HT-29 (cell line): ENCODE measurements at places on chromosomes 2 and 18. TPM values are rescaled to one million over a fixed set of nuclear protein-coding genes. Genes with fewer than 3 reads are reported as not detected.

DNA sequence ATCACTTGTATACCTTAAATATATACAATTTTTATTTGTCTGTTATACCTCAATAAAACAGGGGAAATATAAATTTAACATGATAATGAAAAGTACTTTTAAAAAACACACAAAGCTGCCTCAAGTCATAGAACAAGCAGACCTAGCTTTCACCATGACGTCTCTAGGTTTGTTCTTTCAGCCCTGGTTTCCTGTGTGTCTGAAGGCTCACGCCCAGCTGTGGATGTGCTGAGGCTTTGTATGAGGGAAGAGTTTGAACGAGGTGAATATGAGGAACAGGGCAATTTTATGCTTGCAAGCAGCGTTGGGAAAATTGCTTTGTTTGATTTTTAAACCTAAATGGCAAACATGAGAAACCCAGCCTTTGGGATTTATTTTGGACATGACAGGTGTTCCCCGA lies 15.3 kb downstream of the SH3RF3 start:
- no peak for DNase-seq

- no peak for DNase-seq
These were observed 484.3 kb downstream of the THSD7B start for GRCh38 chr2:137249463-137250130.

DNA sequence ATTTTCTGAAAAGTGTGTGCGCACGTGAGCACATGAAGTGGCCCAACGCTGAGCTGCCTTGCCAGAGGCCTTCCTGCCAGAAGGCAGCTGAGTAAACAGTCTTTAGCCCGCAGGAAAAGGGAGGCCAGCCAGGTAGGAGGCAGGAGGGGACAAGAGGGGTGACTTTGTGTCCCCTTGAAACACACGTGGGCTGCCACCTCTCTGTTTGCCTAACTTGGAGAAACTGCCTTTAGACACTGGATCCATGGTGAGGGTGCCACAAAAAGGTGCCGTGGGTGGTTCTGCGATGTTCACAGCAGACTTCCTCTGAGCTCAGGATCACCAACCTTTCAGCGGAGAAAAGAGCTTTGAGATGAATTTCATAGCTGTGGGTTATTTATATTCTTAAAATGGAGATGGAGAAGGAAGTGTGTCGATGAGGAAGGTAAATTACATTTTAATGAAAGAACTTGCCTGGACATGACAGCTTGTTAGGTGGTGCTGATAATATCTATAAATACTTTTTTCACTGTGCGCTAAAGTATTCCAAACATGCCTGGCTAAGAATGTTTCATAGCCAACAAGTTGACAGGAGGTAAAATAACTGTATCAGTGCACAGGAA lies 36.6 kb upstream of the ASB1 start:
- peak; percentile 52 for DNase-seq

- DNase-seq: no peak
These were observed 651.1 kb upstream of the ID2 start for GRCh38 chr2:8030573-8031303.

- peak; percentile 39 for DNase-seq
These were observed 33.3 kb downstream of the DOCK10 start for GRCh38 chr2:225008935-225009334.

- no peak for DNase-seq
These were observed 10.8 kb downstream of the GGCX start for GRCh38 chr2:85550486-85550885.

- no peak for DNase-seq
These were observed 266.2 kb upstream of the SLC39A10 start for GRCh38 chr2:195390686-195391321.

GRCh38 chr2:94759211-94759610 lies 112.0 kb upstream of the TEKT4 start:
- peak; percentile 60 for DNase-seq

GRCh38 chr18:59927246-59927825 lies 27.5 kb downstream of the PMAIP1 start:
- DNase-seq: no peak

DNA sequence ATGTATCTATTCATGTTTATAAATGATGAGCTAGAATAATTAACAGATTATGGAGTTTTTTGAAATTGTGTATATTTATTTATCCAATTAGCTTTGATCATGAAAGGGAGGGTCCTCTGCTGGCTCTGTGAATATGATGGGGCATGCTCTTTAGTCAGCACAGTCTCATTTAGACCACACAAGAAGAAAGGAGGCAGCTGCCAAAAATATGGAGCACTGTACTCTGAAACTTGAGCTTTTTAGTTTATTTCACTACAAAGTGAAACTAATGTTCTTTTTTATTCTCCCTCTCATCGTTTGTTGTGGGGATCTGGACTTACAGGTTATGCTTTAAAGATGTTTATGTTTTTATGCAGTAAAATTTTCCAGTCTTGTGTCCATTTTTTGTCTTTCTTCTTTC lies 266.9 kb upstream of the GULP1 start:
- no peak for DNase-seq

GRCh38 chr18:36532394-36532793 lies 234.9 kb downstream of the FHOD3 start:
- DNase-seq: peak; percentile 15

DNA sequence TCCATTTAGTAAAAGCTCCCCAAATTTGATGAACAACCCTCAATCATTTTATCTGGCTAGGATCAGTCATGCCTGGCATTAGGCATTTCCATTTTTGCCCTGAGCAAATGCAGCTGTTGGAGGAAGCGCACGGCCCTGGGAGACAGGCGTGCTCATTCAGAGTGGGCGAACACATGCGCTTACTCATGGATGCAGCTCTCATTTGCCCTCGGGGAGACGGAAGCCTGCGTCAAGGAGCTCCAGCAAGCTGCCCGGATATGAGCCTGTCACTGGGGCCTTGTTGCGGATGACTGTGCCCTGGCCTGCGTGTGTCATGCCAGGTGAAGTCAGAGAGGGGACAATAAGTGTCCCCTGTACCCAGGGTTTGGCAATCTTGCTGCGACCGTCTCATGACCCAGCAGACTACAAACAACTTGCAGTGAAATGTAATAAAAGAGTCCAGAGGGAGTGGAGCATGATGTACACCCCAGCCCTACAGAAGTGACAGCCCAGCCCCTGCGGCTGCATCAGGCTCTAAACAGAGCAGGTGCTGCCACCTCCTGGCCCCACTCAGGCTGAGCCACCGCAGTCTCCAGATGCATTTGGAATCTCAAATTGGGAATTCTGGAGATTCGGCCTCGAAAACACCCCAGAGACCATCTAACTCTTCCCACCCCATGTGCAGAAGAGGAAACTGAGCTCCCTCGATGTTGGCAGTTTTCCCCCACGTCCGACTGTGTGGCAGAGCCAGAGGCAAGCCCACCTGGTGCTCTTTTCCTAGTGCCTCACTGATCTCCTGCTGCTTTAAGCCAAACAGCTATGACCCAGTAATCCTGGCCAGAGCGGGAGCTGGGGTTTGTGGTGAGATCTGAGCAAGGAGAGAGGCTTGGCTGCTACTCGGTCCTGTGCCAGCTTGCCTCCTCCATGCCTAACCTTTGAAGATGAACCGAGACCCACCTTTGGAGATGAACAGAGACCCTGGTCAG lies 105.0 kb upstream of the ALK start:
- DNase-seq: peak; percentile 52

DNA sequence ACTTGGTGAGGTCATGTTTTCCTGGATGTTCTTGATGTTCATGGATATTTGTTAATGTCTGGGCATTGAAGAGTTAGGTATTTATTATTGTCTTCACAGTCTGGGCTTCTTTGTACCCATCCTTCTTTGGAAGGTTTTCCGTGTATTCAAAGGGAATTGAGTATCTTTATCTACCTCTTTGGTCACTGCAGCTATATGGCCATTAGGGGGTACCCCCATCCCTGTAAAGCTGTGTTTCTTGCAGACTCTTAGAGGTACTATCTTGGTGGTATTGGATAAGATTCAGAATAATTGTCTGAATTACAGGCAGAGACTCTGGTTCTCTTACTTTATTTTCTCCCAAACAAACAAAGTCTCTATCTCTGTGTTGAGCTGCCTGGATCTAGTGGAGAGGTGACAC lies 401.6 kb upstream of the FSIP2 start:
- no peak for DNase-seq

DNA sequence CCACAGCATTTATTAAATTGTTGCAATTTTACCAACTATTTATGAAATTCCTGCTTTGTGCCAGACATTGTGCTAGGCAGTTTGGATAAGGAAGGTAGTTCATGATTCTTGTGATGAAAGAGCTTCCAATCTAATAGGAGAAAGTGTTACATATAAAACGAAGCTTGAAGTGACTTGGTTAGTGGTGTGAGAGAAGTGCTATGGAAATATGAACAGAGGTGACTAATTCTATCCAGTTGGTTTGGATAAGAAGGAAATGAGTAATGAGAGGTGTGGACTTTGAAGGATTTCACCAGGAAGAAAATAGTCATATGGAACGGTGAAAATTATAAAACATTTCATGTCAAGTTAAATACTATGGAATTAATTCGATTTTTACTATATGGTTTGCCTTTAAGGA lies 48.6 kb downstream of the EML6 start:
- no peak for DNase-seq

- DNase-seq: no peak
These were observed 936.9 kb upstream of the CELF4 start for GRCh38 chr18:38502539-38502938.

DNA sequence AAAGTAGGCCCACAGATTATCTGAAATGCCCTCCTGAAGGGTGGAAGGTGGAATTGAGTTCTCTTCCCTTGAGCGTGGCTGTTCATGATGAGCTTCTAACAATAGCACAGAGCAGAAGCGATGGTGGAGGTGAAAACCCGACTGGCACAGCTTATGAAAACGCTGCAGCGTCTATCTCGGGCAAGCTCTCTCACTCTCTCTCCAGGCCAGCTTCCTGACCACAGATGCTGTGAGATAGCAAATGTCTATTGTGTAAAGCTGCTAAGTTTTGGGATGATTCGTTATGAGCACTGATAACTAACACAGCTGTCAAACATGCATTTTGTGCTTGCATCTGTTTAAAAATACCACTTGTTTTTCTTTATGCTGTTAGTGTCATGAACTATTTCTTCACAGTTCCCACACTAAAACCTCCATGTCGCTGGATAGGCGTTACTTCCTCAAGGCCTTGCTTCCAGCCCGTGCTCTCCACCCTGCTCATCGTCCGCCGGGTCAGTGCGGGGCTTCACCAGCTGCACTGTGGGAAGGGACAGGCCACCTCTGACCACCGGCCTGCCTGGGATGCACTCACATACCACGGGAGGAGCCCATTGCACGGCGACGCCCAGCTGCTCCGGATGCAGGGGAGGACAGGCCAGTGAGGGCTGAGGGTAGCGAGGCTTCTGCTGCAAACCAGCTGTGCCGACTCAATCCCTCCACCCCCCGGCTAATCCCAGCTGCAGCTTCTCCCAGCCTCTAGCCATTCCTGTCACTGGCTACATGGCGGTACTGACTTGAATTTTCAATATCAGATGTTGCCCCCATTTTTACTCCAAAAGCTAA lies 60.0 kb upstream of the OTOS start:
- no peak for DNase-seq

DNA sequence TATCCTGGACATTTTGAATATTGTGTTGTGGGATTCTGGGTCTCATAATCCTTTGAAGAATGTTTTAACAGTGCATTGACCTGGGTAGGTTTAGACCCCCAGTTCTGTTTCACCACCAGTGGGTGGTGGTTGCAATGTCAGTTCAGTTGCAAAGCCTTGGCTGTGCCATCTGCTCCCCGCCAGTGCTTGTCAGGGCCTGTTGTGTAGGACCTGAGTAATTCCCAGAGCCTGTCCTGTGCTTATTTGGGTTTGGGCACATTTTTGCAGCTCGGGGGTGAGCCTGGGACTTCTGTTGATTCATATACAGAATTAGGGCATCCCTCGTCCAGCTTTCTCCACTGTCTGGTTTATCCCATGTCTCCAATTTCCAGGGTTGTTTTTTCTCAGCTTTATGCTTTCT lies 24.8 kb downstream of the ATP9B start:
- no peak for DNase-seq

GRCh38 chr2:221143231-221143630 lies 428.9 kb downstream of the EPHA4 start:
- DNase-seq: no peak

DNA sequence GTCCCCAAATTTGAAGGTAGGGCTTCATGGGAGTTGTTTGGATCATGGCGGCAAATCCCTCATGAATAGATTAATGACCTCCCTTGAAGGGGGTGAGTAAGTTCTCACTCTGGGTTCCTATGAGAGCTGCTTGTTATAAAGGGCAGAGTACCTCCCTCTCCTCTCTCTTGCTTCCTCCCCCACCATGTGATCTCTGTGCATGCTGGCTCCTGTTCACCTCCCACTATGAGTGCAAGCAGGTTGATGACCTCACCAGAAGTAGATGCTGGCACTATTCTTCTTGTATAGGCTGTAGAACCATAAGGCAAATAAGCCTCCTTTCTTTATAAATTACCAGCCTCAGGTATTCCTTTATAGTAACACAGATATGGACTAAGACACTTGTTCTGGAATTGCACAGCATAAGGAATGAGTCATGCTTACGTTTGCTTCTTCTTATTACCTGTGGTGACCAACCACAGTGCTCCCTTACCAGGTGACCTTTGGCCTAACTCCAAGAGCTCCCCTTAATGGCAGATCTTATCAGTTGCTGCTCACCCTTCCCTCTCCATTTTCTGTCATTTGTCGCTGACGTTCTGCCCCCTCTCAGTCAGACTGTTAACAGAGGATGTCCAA lies 559.5 kb upstream of the GCFC2 start:
- peak; percentile 41 for DNase-seq

- no peak for DNase-seq
These were observed 42.4 kb downstream of the MEIS1 start for GRCh38 chr2:66477135-66477842.

- DNase-seq: no peak
These were observed 80.9 kb downstream of the GALNT1 start for GRCh38 chr18:35662293-35663062.

DNA sequence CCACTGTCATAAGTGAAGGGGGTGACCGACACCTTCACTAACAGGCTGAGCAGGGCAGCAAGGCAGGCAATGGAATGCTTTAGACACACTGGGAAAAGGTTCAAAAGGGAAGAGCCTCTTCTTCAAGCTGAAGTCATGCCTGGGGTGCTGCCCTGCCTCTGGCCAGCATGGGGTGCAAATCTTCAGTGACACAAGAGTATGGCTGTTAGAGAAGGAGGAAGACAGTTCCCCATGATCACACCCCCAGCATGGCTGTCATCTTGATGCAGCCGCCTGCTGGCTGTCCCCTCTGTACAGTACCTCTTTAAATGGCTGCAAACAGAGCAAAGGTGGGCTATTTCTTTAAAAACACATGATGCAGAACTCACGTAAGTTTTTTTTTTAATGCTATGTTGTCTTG lies 71.9 kb downstream of the INPP4A start:
- no peak for DNase-seq

CARF gene
- 0.37 and 5.2 TPM in 2 replicates for total RNA-seq

CNTNAP5 gene
- not detected in 2 replicates for total RNA-seq

SNORC gene
- total RNA-seq: 2.6 and 4.9 TPM in 2 replicates

ANKRD30BL gene
- not detected in 2 replicates for total RNA-seq

ITGB1BP1 gene
- total RNA-seq: 27.4 and 33.5 TPM in 2 replicates

NEDD4L gene
- total RNA-seq: 78.2 and 83.9 TPM in 2 replicates

IGFBP5 gene
- total RNA-seq: not detected in 2 replicates

RGPD3 gene
- total RNA-seq: 0.03 TPM in 1 of 2 replicates, not detected in the other

MARS2 gene
- 16.1 and 17.2 TPM in 2 replicates for total RNA-seq

TRMT61B gene
- total RNA-seq: 11.6 and 13.1 TPM in 2 replicates

UGT1A4 gene
- 3.4 and 3.9 TPM in 2 replicates for total RNA-seq

ATF2 gene
- total RNA-seq: 14.6 and 16.4 TPM in 2 replicates

ACVR1C gene
- total RNA-seq: 0.03 TPM in 2 replicates

SERPINB11 gene
- not detected in 2 replicates for total RNA-seq

FEV gene
- not detected in 2 replicates for total RNA-seq
